ENCODE measurements at places on chromosomes 6 and 20.

DNA sequence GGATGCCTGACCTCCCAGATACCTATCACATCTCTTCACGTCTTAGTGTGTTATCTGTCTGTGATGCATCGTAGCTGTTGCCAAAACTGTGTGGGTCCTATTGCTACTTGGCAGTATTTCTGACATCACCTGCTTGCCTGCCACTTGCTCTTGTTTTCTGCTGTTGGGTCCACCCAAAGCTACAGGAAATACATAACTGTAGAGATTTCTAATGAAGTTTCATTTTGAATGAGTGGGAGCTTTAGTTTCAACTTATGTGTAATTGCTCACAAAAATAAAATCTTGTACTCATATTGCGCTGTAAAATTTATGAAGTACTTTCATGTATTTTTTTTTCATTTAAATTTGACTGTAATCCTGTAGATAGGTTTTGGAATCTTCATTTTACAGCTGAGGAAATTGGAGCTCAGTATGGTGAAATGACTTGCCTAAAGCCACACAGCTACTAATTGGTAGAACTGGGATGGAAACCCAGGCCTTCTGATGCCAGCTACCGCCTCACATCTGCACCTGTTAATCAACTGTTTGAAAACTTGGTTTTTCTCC lies 113.6 kb upstream of the MAN1A1 start:
- DNase-seq = no peak

DNA sequence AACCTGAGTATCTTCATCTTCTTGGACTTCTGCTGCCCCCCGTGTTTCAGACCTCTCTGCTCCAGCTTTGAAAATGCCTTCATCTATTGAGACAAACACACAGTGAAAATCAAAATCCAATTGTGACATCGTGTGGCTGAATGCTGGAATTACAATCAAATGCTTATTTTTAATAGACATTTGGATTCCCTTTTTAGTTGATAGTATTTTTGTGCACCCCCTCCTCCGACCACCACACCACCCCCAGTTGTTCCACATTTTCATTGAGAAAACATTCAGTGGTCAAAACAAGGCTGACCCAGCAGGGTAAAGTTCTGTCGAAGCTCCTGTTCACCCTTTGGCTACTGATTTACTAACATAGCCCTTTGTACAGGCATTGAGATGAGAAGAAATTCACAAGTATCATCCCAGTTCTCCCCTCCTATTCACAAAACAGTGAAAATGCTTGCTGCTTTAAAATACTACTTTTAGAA lies 79.0 kb downstream of the NRSN1 start:
- peak; percentile 26 for DNase-seq

- DNase-seq = no peak
Measured at GRCh38 chr20:6006603-6006949, 47.3 kb downstream of the LRRN4 start.

DNA sequence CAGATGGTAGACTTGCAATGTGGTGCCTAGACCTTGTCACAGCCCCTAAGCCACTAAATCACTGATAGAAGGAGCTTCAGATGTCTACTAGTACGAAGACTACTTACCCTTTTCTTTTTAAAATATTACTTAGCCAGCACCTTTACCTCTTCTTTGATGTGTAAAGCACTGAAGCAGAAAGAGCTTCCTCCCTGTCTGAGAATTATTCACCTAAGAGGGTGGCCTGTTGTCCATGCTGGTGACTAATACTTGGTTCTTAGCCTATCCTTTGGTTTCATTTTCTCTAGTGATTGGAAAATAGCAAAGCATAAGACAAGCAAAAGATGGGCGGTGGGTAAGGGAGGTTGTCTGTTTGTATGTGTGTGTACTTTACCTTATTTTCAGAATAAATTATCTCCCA lies 794.6 kb downstream of the TFAP2A start:
- no peak for DNase-seq

DNA sequence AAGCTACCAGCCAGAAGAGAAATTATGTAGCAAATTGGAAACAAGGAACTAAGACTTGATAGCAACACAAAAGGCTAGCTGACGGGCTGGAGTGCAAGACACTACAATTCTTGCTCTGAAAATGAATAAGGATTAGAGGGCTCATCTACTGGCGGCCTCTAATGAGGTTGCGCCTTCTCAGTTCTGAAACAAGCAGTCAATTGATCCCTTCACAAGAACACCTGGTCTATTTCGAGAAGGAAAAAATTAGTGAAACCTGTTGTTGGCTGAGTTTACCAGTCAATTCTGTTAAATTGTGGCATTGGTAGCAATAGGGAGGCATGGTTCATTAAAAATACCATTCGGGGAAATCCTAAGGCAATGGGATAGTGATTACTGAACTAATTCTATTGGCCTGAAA lies 74.8 kb upstream of the JARID2 start:
- no peak for DNase-seq

DNA sequence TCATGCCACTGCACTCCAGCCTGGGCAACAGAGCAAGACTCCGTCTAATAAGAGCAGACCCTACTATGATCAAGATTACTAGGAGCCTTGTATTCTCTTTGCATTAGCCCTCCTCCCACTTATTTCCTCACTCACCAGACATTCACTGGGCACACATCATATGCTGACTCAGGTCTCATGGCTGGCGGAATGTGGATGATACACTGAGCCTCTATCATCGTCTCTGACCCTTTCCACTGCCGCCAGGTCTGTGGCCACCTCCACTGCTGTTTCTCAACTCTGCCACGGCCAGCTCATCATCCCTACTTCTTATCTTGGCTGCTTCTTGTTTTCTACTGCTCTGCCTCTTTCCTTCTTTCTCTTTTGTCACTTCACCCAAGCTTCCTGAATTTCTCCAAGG lies 161.0 kb downstream of the BACH2 start:
- no peak for DNase-seq

DNA sequence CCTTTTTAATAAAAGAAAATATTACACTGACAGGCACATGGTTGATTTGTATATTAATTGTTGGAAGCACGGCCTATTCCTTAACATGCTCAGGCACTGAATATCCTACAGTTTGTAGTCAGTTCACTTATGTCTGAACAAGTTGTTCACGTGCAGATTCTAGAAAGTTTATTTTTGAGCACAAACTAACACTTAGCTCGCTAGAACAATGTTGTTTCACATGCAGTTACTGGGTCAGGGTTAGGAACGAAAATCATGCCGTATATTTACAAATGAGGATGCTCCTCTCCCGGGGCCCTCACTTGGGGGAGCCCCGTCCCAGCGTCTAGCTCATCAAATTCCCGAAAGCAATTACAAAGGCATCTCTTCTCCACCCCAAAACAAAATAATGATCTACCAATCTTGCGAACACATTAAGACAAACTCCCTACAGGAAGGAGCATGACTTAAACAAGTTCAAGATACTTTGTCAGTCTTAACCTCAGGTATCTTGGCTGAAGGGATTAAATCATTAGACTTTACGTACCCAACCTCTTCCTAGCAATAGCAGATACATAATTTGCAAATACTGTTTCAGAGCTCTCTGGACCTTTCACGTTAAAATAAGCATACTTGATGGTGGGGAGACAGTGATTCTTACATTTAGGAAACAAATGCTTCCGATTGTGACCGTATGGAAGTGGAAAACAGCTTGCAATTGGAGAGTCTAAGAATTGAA lies 1.5 kb downstream of the MAP7 start:
- DNase-seq = no peak

DNA sequence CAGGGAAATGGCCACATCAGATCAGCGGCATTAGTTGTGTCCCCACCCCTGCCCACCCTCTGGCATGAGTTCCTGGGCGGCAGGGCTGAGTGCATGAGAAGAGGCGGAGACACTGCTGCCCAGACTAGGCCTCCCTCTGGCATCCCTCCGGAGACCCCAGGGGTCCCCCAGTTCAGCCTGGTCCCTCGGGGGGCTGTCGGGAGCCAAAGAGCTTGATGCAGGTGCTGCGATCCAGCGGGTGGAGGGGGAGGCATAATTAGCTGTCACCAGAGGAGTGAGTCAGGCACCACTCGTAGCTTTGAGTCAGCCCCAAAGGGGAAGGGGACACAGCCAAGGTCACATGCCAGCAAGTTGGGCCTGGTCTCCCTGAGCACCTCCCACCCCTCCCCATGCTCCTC lies 34.5 kb downstream of the DLGAP4 start:
- no peak for DNase-seq

DNA sequence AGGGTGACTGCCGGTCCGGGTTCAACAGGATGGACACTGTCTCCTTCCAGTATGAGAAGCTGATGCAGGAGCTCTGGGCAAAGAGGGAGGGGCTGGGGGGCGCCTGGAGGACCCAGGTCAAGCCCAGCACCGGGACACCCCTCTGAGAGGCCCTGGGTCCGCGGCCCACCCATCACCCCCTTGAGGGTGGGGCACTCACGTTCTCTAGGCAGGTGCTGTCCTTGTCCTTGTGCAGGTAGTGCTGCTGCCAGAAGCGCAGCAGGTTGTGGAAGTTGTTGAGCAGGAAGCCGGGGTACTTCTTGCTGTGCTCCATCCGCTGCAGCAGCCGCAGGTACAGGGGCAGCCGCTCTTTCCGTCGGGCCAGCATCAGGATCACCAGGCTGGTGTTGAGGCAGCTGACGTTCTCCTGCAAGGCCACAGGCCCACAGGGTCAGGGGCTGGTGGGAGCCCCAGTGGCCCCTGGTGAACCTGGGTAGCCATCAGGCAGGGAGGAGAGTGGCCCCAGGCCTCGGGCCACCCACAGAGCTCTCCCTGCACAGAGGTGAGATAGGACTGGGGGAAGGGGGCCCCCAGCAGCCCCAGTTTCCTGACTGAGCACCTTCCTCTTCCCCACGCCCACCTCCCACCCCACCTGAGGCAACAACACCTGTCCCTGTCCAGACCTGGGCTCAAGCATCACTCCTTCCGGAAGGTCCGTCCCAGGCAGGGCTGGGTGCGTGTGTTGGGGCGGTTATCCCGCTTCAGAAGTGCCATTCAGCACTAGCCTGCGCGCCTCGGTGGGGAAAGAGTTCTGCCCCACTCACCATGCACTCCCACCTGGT lies 47.8 kb downstream of the MYH7B start:
- no peak for DNase-seq

DNA sequence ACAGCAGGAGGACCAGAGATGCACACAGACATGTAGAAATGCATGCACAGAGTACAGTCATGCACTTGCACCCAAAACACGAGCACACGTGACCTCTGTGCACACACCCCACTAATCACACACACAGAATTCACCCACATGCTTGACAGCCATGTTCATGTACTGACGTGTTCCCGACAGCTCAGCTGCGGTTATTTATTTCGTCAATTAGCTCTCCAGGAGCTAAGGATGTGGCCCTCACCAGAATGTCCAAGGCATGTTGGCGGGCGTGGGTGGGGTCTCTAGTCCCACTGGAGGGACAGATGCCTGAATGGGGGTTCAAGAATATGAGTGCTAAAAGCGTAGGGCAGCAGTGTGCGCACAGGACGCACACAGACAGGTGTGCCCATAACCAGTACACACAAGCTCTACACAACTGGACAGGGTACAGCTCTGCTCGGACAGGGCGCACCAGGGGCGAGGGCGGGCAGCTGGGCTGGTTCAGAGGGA lies 571 bp upstream of the PRPF6 start:
- DNase-seq = no peak

DNA sequence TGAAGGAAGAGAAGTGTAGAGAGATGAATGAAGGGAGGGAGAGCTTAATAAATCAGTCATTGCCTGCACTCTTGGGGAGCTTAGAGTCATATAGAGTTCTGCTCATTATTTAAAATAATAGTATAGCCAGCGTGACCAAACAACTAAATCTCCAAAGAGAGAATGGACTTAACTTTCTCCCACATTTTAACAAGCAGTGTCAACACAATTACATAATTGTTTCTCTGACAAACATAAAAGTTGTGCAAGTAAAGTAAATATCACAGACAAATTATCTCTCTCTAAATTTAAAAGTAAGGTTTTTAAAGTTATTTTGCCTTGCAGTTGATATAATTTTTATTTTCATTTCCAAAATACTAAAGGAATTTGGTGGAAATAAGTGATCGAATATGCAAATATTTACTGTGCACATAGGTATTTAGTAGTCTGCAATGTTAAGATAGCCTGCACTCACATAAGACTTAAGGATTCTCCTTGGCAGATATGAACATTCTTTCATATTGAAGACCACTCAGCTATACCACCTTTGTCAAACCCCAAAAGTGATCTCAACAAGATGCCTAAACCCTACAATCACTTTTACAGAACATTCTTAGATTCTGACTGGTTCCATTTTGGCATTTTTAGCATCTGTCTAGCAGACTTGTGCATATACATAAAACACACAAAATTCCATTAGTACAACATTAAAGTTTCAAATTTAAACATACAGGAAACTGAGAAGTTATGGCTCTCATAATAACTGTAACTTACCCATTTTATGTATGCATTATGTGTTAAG lies 67.7 kb downstream of the KIF6 start:
- no peak for DNase-seq

DNA sequence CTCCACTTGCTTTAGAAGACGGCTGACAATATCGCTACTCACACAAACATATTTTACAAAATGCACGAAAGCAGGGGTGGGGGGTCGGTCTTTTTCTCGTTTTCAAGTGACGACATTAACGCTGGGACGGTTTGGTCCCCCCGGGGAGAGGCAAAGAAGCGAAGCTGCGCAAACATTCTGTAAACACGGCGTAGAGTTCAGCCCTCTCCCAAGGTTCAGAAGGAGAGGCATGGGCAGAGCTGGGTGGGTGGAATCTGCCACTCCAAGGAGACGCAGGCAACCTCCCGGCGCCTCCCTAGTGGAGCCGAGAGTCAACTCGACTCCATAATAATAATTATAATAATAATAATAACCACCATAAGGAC lies 2.4 kb downstream of the NKX2-2 start:
- no peak for DNase-seq

GRCh38 chr6:14276667-14277404 lies 159.3 kb downstream of the CD83 start:
- peak; percentile 69 for DNase-seq

DNA sequence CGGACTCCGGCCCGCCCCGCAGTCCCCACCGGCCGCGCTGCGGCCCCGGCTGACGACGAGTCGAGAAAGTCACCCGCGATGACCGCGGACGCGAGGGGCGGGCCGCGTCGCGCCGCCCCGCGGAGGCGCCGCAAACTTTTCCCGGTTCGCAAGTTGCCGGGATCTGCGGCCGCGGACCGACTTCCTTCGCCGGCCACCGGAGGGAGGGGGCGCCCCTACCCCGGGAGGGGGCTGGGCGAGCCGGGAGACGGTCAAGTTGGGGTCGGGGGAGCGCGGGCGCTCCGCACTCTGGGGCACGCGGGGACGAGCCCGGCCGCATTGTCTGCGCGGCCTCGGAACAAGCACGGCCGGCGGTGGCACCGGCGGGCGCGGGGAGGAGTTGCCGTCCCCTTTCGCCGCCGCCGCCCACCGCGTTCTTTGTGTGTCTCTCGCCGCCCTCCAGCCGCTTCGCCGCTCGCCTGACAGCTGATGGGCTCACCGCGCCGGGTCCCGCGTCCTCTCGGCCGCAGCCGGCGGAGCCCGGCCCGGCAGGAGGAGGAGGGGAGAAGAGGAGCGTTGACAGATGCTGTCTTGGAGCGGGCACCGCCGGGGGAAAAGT lies 131.6 kb downstream of the OGFRL1 start:
- no peak for DNase-seq

GRCh38 chr20:5859608-5860007 lies 90.7 kb downstream of the TRMT6 start:
- DNase-seq = no peak

Measured in DND-41 (cell line).